Natural killer cell treated with Interleukin-12 subunit alpha and Interleukin-12 subunit beta and Interleukin-15 and Interleukin-18, amount 100 ng/mL, for 72 hours (primary cell): ENCODE measurements at places on chromosomes 5 and 9.

DNA sequence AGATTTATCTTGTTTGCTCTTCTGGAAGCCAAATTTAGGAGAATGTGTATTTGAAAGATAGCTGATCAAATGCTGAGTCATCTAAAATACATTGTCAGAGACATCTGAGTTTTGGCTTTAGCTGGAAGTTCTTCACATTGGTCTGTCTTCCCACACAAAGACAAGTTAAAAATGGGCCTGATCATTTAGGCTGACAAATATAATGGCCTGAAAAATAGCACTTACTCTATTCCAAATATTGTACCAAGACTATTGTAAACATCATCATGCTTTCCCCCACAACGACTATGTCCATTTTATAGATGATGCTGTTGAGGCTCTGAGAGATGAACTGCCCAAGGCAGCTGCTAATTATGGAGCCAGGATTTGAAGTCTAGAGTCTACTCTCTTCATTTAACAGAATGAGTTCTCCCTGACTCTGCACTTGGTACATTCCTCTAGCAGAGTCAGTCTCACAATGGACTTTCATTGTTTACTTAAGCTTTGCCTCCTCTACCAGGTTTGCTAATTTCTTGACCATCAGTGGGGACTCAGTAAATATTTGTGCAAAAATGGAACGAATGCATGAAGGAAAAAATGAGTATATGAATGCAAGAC is 619.4 kb upstream of the KLF4 start:
- no peak for DNase-seq

DNA sequence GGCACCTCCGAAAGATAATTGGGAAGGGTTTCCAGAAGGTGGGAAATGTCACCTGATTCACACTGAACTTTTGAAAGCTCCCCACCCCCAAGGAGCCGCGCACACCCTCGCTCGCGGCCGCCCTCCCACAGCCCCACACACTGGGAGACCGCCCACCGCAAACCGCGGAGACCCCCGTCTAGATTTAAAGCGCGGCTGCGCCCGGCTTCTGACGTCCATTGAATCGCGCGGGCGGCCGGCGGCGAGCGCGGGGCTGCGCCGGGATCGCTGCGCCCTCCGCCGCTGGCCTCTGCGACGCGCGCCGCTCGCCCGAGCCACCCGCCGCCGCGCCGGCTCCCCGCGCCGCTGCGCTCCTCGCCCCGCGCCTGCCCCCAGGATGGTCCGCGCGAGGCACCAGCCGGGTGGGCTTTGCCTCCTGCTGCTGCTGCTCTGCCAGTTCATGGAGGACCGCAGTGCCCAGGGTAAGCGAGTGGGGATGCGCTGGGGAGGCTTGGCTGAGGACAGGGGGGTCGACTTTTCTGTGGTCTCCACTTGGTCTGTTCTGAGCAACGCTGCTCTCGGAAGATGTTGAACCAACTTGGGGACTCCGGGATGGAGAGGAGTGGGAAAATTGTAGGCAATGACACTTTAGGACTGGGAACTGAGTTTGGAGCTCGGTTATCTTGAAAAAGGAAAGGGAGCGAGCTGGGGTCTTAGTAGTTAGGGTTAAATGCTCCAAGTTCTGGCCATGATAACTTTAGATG is at the start of gene FST:
TSS of gene FST (plus strand) at position 214 of the 743 bp plus-strand sequence. CDS start at position 377, 163 bp downstream.
- no peak for DNase-seq

DNA sequence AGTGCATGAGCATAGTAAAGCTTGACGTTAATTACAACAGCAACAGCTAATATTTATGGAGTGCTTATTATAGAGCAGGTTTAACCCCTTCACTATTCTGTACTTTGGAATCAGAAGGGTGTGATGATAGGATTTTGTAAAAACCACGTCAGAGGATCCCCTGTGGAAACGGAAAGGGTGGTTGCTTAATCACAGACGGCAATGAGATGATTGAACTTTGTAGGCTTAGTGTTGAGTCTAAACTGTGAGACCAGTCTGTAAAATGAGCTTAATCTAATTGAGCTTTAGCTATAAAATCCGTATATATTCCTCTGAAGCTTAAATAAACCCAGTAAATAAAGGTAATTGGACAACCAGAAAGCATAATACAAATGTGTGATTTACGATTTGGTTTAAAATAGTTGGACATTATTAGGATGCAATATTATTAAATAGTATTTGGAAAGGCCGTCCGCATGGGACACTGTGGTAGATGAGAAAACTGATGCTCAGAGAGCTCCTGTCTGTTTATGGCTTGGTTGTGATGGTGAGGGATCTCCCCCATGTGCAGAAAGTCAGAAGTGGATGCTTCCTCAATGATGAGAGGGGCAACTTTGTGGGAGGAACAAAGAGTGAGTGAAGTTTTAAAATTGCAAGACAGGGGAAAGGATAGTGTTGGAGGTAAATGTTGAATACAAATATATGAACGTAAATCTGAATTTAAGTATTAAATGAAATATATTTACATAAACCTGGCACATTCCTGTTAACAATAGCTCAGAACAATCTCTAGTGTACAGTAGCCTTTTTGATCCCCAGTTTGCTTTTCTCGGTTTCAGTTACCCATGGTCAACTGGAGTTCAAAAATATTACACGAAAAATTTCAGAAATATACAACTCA is 23.4 kb upstream of the SCGB3A2 start:
- DNase-seq: no peak

DNA sequence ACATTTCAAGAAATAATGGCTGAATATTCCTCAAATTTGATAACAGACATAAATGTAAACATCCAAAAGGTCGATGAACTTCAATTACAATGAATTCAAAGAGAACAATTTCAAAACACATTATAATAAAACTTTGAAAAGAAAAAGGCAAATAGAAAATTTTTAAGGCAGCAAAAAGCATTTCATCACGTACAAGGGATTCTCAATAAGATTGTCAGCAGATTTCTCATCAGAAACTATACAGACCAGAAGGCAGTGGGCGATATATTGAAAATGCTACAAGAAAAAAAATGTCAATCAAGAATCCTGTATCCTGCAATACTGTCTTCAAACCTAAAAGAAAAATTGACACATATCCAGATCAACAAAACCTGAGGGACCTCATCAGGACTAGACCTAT is 62.0 kb downstream of the EDIL3 start:
- DNase-seq: no peak

GRCh38 chr9:107794259-107794658 is 304.7 kb upstream of the KLF4 start:
- no peak for DNase-seq
